Uterus (tissue), 4 donors: ENCODE measurements at places on chromosomes 7 and 10.

GRCh38 chr7:12761111-12761510 lies 73.7 kb downstream of the ARL4A start:
- no peak for DNase-seq

DNA sequence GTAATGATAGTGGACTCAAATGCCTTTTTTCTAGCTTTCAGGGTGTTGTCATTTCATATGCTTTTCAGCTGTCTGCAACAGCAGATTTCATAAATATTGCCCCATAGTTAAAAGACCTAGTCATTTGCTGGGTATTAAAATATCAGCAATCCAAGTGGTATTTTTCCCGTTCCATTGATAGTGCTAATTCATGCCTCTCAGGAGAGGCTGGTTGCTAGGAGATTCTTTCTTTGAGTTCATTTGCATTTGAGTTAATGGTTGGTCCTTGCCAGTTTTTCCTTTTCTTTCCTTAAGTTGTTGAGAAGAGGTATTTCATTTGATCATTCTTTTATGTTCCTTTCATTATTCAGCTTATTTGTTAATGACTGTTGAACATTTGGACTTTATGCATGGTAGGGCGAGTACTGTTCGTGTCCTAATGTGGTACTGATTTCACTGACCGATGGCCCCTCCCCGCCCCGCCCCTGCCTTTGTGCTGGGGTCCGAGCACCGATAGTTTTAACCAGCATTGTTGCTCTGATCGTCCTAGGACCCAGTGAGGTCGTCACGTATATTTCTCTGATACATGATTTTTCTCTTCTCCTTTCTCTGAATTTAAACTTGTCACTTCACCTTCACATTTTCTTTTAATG lies 128.6 kb downstream of the CCNY start:
- no peak for DNase-seq

- DNase-seq = no peak
Measured at GRCh38 chr10:128534686-128535085, 408.5 kb upstream of the MKI67 start.

DNA sequence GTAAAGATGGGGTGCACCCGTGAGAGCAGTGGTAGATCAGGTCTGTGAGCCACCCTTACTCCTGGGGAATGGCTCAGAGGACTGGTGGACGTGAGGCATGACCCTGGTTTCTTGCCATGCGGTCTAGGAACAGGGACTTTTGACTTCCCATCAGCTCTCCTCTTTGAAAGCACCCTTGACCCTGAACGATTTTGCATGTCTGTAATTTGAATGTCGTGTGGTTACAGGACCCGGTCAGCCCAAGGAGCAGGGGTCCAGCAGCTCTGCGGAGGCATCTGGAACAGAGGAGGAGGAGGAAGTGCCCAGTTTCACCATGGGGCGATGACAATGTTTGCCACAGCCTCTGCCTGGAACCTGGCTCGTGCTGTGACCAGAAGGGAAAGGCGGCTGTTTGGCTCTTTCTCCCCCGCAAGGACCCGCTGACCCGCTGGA lies 8.6 kb upstream of the ORAI2 start:
- DNase-seq = no peak

DNA sequence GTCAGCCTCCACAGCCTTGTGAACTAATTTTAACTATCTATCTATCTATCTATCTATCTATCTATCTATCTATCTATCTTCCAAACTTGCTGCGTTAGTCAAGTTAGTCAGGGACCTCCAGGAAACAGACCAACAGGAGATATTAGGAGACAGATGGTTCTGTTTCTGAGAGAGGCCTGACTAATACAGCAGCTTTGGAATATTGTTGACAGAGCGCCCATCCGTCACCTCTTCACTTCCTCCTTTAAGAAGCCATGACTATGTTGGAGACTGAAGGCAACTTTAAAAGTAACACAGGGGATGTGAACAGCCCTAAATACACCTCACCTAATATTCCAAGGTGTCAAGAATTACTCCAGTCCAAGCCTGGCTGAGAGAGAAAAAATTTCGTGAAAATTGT lies 280.9 kb upstream of the IGFBP3 start:
- DNase-seq = no peak

DNA sequence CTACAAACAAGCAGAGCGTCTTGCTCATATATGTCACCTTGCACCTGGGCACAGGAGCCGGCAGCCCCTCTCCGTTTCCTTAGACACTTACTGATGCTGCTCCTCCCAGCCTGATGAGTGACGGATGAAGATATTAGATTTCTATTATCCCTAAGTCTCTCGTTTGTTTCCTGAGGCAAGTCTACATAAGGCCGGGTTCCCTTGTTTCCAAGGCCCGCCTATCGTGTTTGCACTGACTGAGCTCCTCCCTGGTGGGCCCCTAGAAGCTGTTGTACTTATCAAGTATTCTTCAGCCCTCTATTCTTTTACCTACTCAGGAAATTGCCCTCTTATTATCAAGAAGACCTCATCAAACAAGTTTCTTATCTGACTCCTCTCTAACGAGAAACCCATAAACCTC lies 18.5 kb downstream of the SH3PXD2A start:
- DNase-seq = no peak

DNA sequence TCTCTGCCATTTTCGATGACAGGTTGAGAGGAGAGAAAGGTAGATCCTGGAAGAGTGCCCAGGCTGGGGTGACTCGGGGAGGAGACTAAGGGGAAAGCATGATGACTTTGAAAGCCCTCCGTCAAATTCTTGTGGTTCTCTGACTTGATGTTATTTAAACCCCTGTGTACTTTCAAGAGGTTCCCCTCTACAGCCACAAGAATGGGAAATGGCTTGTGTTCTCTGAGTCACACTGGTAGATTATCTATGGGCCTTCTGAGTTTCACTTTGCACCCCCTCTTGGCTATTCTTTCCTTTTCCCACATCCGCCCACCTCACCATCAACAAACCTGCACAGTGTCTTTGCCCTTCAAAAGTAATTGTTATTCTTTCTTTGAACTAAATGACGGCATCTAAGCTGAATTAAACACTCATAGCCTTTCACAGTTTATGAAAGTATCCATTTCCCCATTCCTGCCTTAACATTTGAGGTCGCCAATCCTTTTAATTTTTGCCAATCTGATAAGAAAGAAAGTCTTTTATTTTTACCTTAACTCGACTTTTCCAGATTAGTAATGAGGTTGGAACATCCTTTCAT lies 24.1 kb downstream of the PRF1 start:
- DNase-seq = no peak

GRCh38 chr10:46318799-46319198 lies 32.0 kb downstream of the ANTXRL start:
- DNase-seq = no peak

DNA sequence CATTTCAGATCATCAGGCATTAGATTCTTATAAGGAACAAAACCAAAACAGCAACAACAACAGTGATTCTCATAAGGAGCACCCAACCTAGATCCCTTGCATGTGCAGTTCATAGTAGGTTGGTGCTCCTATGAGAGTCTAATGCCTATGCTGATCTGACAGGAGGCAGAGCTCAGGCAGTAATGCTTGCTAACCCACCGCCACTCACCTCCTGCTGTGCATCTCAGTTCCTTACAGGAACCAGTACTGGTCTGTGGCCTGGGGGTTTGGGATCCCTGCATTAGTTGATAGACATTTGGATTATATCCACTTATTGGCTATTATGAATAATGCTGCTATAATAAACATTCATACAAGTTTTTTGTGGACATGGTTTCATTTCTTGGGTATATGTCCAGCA lies 14.0 kb downstream of the MKLN1 start:
- DNase-seq = no peak

DNA sequence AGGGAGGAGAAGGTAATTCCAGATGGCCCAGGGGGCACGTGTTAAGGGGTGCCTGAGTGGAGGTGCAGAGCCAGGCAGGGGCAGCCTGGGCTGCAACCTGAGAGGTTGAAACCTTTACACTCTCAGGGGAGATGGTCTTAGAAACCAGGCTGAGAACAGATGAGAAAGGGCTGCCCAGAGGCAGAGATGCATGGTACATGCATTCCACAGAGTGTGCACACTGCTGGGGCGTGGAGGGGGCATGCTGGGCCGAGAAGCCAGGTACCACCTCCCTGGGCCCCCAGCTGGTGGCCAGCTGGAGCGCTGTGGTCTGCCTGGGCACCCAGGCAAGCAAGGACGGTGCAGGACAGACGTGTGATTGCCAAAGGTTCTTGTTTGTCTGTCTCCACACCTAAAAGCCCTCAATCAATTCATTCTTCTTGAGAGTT lies 14.1 kb upstream of the CSGALNACT2 start:
- DNase-seq = no peak

DNA sequence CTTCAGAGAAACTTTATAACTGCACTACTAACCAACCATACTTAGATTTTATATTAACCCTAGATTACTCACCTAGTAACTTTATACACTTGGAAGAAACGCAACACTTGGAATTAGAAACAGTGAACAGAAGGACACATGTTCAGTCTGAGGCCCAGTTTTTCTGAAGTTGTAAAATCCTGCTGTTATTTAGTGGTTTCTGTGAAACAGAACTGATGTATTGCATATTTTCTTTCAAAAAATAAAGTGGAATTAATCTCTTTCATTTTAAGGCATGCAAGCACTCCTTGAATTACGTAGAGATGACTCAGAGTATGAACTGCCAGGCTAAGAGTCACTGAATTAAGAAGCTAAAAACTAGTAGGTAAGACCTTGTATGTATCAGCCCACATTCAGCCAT lies 215.8 kb downstream of the SKAP2 start:
- no peak for DNase-seq

GRCh38 chr7:26293569-26294308 lies 2.1 kb downstream of the SNX10 start:
- DNase-seq = no peak

- DNase-seq = no peak
Measured at GRCh38 chr10:52004342-52004949, 305.1 kb upstream of the CSTF2T start.

DNA sequence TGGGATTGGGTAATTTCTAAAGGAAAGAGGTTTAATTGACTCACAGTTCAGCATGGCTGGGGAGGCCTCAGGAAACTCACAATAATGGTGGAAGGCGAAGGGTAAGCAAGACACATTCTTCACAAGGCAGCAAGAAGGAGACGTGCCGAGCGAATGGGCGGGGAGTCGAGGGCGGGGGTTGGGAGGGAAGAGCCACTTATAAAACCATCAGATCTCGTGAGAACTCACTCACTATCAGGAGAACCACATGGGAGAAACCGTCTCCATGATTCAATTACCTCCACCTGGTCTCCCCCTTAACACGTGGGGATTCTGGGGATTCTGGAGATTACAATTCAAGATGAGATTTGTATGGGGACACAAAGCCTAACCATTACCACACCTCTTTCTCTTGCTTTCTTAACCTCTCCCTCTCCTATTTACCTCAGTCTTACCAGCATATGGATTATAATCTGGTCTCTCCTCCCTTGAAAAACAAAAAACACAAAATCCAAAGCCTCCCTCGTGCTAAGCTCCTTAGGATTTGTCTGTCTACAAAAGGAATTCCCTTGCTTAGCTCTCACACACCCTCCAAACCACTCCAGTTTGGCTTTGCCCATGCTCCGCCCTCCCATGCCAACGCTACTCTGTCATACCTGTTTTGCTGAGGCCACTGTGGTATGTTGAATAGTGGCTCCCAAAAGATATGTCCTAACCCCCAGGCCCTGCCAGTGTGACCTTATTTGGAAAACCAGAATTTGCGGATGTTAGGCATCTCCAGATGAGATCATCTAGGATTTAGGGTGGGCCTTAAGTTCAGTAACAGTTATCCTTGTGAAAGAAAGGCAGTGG lies 19.6 kb upstream of the EFCAB10 start:
- DNase-seq = no peak

GRCh38 chr10:9853405-9854355 lies 1164.0 kb upstream of the CELF2 start:
- no peak for DNase-seq

DNA sequence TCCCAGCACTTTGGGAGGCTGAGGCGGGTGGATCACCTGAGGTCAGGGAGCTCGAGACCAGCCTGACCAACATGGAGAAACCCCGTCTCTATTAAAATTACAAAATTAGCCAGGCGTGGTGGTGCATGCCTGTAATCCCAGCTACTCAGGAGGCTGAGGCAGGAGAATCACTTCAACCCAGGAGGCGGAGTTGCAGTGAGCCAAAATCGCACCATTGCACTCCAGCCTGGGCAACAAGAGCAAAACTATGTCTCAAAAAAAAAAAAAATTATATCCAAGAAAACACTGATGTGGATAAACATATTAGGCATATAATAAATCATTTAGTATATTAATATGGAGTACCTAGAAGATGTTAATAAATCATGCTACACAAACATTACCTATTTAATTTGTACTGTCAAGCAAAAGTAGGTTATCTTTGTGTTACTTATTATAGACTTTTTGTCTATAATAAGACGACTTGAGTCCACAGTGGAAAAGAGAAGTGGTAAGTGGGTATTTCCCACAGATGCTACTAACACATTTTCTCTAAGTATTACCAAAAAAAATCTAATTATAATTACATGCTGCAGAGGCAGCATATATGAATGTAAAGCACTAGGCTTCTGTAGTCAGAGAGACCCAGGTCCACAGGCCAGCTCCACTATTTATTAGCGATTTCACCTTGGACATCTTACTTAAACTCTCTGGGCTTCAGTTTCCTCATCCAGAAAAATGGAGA lies 34.5 kb downstream of the DNMBP start:
- DNase-seq = no peak

DNA sequence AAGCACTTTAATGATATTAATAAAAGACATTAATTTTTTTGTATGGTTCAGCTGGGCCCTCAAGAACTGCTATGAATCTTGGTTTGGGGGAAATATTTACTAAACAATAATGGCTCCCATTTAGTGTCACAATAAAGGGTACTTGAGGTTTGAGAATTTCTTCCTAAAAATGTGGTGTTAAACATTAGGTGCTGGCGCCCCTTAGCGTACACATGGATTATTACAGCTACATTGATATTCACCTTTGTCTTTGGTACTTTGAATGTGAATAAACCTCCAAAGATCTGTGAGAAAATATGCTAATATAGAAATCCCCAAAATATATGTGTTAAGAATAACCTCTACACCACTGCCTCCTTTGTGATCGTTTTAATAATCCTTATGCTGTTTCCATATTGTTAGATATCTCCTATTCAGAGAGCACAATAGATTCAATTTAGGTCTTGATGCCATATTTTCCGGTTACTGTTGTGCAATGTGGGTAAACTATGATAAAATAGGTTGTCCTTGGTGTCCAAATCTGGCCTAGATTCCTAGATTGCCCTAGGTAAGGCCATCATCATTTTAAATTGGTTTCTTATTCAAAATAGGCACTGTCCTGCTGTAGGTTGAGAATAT lies 161.8 kb upstream of the CACNA2D1 start:
- no peak for DNase-seq

GRCh38 chr10:78849731-78850130 lies 219.0 kb upstream of the ZMIZ1 start:
- no peak for DNase-seq

GRCh38 chr10:117003336-117003735 lies 1.7 kb downstream of the SHTN1 start:
- no peak for DNase-seq

DNA sequence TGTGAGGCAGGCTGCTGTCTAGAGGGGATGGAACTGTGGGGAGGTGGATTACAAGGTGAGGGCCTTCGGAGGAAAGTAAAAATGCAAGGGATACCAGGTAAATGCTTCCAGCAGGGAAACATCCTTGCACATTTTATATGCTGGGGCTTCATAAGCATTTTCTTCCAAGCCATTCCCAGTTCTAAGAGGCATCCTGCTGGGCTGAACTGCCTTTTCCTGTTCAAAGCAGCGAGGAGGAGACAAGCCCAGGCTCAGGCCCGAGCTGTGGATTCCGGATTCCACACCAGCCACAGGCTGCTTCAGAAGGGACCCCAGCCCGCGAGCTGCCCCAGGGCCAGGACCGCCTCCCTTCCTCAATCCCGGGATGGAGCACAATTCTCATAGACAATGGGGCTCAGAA lies 249.7 kb downstream of the TNS3 start:
- no peak for DNase-seq
